ENCODE measurements at places on chromosomes 1 and 21.

DNA sequence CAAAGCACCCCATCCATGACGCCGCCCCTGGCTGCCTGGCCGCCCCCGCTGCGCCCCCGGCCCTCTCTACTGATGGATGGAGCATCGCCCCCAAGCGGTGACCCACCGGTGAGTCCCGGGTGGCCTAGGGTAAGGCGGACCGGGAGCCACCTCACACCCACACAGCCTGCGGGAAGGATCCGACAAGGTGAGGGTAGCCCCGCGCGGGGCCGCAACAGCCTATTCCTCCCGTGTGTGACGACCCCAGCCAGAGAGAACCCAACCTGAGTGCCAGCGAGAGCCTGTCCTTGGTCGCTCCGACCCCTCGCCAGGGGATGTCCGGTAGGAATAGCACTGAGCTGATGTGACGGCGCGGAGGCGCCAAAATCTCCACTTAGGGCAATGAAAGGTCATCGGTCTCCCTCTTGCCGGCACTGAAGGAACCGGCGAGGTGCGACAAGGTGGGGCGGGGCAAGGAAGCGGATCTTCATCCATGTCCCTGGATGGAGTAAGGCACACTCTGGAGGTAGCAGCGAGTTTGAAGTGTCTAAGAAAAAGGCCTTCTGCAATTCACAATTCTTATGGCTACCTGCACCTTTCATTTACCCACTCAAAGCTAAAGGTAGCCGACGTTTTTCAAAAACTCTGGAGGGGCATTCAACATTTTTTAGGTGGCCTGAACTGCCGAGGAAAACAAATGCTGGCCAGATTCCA lies 19.7 kb upstream of the CHIA start:
- DNase-seq: no peak

DNA sequence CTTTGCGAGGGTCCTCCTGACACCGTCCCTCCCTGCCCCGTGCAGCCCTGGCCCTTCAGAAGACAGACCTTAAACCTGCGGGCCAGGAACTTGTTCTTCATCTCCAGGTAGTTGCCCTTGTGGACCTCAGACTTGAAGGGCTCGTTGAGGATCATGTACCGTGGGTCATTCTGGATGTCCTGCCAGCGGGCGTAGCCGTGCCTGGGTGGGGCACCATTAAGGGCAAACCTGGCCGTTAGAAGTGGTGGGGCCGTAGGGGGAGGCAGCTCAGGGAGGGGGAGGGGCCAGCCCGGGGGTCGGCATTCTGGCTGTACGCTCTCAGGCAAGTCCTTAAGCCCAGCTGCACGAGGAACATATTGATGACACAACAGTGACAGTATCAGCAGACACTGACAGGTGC lies 64.6 kb downstream of the KCNAB2 start:
- DNase-seq: no peak

GRCh38 chr1:54600947-54601721 lies 22.2 kb downstream of the FAM151A start:
- no peak for DNase-seq

DNA sequence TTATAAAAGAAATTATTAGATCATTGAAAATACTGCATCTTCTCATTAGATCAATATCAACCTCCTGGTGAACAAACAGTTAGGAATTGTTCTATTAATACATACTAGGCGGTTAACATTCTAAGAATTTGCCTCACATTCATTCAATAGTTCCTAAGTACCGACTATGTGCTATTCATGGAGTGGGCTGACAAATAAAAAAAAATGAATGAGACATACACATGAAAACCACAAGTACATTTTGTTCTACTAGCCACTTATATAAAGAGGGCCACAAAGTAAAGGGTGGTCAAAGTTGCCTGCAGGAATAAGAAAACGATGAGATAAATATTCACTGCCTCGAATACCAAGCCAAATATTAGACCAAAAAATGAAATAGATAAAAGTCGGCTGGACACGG lies 294.4 kb downstream of the SDCCAG8 start:
- no peak for DNase-seq

GRCh38 chr1:48181669-48182367 lies 40.7 kb upstream of the SLC5A9 start:
- no peak for DNase-seq

- no peak for DNase-seq
These were observed 542.6 kb downstream of the ADGRL2 start for GRCh38 chr1:82343381-82343780.

DNA sequence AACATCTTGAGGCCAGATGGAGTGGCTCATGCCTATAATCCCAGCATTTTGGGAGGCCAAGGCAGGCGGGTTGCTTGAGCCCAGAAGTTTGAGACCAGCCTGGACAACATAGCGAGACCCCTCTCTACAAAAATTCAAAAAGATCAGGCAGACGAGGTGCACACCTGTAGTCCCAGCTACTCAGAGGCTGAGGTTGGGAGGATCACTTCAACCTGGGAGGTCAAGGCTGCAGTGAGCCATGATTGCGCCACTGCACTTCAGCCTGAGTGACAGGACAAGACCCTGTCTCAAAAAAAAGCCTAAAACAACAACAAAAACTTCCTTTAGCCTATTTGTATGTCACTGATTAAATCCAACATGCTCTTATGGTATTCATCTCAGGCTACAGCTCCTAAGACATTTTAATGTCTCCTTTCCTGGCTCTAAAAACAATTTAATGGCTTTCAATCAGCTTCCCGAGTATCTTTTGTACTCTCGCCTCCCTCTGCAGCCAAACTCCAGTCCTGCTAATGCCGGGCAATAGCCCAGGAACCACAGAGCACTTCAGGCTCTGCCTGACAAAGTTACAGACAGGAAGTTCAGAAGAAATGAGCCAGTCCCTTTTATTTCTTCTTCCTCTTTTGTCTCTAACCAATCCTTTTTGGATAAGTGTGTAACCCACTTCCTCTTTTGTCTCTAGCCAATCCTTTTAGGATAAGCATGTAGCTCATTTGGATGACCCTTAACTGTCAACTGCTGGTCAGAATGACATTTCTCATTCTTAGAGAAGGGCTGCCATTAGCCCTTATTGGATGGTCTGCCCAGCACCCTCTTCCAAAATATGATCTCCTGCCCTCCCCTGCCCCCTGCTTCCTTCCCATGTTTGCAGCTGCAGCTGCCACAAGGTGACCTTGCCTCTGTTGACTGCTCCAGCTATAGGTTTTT lies 6.6 kb upstream of the DOP1B start:
- no peak for DNase-seq

DNA sequence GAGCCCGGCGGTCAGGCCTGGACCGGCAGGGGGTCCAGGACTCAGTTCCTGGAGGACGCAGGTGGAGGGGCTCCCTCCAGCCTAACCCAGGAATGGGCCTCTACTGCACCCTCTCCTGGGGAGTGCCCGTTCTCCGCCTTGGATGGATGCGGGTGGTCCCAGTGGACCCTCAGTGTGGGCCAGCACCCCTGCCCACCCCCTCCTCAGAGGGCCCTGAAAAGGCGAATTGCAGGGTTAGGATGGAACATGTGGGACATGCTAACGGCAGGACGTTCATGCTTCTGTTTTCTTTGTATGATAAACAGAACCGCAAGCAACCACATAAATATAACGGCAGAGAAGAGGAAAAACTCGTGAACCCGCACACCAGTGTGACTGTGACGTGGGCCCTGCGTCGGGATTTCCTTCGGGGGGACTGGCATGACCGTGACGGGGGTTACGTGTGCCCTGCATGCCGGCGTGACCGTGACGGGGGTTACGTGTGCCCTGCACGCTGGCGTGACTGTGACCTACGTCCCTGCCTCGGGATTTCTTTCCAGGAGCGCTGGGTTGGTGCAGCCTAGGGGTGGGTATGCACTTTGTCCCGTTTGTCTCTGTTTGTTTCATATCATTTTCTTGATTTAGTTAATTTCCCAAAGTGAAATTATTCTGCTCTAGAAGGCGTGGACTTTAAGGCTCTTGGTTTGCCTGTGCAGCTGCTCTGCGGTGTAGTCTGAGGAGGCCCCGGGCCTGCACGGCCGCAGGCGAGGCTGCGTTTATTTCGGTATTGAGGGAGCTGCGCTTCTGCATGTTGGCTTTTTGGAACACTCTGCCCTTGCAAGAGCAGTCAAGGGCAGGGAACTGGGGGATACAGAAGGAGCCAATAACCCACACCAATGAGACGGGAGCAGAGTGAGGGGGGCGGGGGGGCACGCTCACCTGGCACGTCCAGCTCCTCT lies 3.1 kb downstream of the FTCD start:
- no peak for DNase-seq

GRCh38 chr1:175394739-175395138 lies 202.2 kb upstream of the KIAA0040 start:
- peak; percentile 9 for DNase-seq

- peak; percentile 87 for DNase-seq
These were observed 1.7 kb upstream of the JUN start for GRCh38 chr1:58785442-58786058.

- peak; percentile 76 for DNase-seq
These were observed 2.1 kb upstream of the UBE2T start for GRCh38 chr1:202343652-202344349.

GRCh38 chr1:88375977-88376376 lies 308.1 kb upstream of the PKN2 start:
- no peak for DNase-seq

GRCh38 chr1:174982971-174983689 lies 16.6 kb upstream of the CACYBP start:
- DNase-seq: peak; percentile 32

DNA sequence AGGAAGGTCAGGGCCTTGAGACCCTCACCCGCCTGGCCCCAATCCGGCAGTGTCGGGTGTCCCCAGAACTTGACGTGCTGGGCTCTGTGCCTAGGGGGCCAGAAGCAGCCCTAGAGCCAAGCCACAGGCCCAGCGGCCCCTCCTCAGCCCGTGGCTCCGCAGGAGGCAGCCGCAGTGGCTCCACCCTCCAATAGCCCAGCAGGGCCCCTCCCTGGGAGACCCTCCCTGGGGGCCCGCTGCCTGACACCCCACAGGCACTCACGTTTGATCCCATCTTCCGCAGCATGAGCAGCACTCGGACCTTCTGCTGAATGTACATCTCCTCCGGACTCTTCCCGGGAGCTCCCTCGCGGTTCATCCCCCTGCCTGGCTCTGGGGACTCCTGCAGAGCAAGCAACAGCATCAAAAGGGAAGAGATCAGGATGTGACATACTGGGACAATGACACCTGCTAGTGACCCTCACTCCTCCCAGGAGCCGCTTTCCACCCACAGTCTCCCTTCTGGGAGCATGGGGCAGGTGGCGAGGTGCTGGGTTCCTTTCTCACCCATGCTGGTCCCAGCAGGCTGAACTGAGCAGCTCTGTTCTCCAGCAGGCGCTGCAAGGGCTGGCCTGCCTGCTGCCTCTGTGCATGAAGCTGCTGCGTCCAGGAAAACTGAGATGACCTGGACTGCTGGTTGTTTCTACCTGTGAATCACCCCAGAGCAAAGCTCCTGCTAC lies 38.2 kb downstream of the CTNNBIP1 start:
- DNase-seq: no peak

DNA sequence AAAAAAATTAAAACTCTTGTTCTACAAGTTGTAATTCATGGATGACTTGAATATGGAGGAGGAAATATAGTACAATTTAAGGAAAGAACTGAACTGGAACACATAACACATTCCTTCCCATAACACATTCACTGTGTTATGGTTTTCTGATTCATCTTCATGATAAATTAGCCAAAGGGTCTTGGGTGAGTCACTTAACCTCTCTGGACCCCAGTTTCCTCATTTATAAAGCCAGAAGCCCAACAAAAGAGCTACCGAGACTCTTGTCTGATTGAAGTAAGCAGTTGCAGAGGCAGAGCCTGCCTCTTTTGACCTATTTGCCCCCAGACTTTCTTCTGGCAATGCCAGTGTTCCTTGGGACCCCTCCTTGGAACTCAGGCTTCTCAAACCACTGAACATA lies 161.9 kb upstream of the KCTD3 start:
- DNase-seq: no peak

- peak; percentile 9 for DNase-seq
These were observed 1.8 kb upstream of the NFIA start for GRCh38 chr1:61080413-61081143.

DNA sequence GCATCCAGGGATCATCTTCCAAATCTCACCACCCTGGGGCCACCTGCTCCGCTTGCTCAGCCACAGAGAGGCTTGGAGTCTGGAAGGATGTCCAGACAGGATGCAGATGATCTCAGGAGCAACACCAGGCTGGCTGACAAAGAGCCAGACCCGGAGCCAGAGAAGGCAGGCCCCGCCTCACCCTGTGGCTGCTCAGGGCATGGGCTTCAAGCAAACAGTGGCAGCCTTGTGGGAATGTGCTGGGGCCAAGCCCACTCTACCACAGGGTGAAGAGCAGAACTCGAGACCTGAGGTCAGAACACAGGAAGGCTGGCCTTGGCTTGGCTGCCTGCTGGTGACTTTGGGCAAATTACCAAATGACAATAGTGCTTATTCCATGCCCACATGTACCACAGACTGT lies 45.5 kb downstream of the MRPL37 start:
- DNase-seq: no peak

GRCh38 chr1:209266590-209267205 lies 316.8 kb upstream of the CAMK1G start:
- no peak for DNase-seq

DNA sequence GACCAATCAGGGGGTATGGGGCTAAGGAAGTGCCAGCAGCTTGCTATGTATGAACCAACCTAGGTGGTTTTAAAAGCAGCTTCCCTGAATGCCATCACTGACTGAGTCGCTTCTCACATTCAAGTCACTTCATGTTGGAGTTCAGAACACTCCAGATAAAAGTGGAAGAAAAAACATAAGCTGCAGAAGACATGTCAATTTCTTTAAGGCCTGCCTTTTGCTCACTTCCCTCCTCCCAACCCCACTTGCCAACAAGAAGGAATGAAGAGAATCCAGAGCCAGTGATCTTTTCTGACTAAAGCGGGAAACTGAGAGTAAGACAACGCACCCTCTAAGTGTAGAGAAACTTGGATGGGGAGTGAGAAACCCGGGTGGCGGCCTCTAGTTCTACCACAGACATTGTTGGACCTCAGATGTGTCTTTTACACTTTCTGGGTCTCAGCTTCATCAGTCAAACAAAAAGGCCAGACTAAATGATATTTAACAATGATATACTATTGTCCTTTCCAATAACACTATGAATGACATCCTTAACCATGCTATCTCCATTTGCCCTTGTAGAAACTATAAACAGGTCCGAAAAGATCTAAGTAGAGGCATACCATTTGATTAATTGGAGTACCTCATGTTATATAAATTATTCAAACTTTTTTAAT lies 54.1 kb downstream of the LUZP1 start:
- DNase-seq: no peak

GRCh38 chr1:111735858-111736544 lies 3.2 kb downstream of the INKA2 start:
- DNase-seq: peak; percentile 90

- DNase-seq: no peak
These were observed 81.2 kb upstream of the COA6 start for GRCh38 chr1:234292011-234292410.

DNA sequence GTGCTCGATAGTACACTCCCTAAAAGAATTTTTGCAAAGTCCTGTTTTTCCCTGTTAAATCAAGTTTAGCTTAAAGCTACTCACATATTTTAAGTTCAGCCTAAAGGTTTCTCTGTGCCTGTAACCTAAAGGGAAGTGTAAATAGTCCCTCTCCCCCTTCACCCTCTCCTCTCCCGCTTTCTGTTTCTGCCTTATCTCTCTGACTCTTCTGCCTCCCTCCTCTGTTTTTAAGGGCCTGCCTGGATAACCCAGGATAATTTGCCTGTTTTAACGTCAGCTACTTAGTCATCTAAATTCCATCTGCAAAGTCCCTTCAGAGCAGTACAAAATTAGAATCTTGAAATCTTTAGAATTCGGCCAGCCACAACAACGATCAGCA lies 92.6 kb downstream of the NID1 start:
- no peak for DNase-seq

All from NCI-H1092 treated with DMSO at 0.1 percent for 48 hours (cell line).